ENCODE measurements at places on chromosomes 4 and X.
A peak's percentile ranks its signal among the peaks of the same experiment; 100 is the strongest.

DNA sequence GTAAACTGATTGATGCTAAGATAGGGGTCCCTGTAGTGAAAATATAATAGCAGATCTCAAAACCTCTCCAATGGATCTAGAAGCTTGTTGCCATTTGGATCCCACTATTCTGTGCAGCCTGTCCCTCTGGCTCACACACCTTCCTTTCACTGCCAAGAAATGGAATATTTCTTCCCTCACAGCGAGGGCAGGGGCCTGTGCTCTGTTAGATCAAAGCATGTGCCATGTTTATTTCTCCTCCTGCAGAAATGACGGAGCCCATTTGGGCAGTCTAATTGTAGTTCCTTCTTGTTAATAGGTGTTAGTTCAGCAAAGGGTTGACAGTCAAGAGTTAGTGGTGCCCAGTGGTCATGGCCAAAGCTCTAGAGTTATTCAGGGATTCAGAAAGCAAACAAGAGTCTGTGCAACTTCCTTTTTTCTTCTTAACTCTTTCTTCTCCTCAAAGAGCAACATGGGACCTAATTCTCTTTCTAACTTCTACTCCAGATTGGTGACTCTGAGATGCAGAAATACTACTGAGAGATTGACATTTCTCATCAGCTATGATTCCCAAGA lies 106.8 kb downstream of the STOX2 start:
- DNase-seq, result no peak

- DNase-seq, result peak; percentile 15
Measured at GRCh38 chrX:102835504-102836146, 101.4 kb upstream of the RAB40AL start.

- no peak for DNase-seq
Measured at GRCh38 chrX:37367946-37368345, 18.8 kb downstream of the PRRG1 start.

DNA sequence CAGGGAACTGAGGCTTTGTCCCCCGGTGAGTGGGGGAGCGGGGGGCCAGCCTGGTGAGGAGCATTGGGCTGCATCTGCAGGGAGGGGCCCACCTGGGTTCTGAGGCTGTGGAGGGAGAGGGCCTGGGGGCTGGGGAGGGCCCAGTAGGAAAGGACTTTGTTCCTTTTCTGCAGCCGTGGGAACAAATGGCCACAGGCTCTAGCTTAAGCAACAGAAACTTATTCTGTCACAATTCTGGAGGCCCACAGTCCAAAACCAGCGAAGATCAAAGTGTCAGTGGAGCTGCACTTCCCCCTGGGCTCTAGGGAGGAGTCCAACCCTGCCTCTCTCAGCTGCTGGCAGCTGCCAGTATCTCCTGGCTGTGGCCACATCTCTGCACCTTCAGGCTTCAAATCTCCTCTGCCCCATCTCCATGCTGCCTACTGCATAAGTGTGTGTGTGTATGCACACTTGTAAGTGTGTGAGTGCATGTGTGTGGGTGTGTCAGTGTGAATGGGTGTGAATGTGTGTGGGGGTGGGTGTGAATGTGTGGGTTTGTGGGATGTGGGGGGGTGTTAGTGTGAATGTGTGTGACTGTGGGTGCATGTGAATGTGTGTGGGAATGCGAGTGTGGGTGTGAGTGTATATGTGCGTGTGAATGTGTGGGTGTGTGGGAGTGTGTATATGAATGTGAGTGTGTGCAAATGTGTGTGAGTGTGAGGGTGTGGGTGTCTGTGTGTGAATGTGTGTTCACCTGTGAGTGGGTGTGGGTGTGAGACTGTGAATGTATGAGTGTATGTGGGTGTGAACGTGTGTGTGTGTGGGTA lies 204.5 kb upstream of the PSAPL1 start:
- DNase-seq, result no peak

DNA sequence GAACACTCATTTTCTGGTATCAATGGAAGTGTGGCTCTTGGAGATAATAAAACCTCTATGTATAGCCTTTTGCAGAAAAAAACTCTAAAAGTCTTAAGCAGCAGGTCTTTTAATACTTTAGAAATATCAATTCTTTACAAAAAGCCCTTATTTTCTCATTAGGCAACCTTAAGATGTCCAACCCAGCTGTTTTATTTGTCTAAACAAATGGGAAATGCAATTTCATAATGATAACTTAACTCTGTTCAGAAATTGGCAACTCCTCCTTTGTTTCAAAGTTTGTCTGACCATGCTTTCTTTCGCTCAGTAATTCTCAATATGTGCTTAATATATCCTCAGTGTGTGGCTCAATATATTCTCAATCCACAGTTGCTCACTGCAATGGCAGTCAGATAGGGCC lies 196.5 kb upstream of the VEGFC start:
- DNase-seq, result no peak

DNA sequence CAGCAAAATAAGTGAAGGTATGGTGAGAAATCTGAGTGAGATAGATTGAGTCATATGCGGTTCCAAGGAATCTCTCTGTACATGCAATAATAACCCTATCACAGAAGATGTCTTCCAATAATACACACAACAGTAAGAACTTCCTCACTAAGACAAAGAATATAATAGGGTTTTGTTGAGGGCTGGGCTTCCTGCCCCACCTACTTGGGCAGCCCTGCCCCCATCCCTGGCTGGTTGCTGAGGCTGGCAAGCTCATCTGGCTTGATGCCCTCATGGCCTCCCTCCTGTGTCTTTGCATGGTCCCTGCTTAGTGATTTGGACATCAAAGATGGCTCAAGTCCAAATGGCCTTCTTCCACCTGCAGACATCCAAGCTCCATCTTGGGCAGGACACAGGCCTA lies 2.7 kb downstream of the GEMIN8 start:
- DNase-seq, result no peak

DNA sequence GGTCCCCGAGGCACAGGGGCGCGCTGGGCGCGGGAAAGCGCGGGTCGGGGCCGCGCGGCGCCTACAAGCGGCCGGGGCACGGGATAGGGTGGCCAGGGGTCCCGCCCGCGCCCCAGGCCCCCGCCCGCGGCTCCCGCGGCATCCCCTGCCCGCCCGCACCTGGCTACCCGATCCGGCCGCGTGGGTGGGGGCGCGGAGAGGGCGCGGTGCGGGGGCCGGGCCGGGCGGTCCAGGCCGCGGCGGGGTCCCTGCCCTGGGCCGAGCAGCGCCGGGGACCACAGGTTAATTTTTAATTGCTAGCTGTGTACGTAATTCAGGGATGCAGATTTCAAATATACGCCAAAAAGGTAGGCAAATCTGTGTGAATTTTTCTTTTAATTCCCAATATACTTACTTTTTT lies 44.3 kb upstream of the FAM47C start:
- no peak for DNase-seq

DNA sequence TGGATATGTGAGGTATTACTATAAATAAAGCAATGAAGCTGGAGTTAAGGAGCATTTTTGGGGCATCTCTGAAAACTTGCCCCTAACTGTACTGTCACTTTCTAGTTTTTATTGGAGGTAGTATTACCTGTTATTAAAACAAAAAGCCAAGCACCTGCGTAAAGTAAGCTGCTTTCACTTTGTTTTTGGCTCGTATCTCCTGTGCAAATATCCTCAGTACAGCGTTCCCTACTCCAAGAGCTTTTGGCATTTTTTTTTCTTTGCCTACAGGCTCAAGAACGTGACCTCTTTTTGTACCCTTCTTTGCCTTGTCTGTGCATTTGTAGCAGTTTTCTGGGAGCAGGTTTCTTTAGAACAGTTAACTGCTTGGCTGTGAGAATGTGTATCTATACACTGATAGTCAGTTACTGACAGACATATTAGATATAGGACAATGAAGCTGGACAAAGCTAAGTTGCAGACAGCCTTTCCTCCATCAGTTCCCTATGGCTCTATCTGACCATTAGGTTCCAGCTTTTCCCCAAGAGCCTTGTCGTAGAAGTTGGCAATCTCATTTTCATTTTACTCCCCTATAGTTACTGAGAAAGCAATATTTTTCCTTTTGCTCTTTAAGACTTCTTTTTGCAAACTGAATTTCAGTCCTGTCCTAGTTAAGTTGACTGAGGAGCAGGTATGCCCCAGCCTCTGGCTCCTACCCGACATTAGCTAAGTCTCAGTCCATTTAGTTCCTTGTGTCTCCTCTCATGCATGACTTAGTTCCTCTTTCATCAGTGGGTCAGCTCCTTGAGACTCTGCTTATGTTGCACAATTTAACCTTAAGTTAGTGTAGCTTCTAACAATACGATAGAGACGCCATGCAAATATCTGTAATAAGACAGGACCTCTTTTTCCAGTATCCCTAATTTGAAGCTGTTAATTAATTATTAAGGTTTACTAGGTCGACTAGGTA lies 71.5 kb upstream of the HPRT1 start:
- DNase-seq, result no peak

- DNase-seq, result no peak
Measured at GRCh38 chr4:946103-946450, 13.8 kb downstream of the TMEM175 start.

DNA sequence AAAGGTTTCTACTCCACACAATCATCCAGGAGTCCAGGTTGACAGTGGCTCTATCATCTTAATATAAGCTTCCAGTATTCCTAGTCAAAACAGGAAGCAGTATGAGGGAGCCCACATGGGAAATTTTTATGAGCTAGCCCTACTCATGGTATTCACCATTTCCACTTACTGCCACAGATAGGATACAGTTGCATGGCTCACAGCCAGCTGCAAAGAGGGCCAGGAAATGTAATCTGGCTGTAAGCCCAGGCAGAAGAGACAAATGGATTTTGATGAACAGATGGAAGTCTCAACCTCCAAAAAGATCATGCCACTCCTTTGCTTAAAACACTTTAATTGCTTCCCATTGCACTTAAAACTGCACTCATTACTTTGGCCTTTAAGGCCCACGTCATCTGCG lies 150.6 kb downstream of the ADAMTS3 start:
- DNase-seq, result peak; percentile 87

- DNase-seq, result no peak
Measured at GRCh38 chr4:75963558-75963957, 22.7 kb upstream of the NAAA start.

DNA sequence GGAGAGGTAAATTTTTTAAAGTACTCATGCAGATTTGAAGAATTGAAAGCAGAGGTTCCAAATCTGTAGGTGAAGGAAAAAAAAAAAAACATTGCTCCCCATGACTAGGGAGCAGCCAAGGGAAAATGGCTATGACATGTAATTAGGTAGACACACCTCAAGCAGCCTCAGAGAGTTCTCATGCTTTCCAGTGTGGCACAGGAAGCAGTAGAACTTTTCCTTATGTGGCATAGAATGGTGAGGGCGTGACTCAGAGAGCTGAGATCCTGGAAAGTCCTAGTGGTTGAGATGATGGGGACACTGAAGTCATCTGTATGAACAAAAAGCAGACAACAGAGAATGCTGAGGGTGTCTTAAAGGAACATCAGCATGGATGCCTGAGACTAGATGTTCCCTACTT lies 148.6 kb upstream of the NWD2 start:
- DNase-seq, result no peak

GRCh38 chrX:119266364-119266995 lies 30.4 kb downstream of the PGRMC1 start:
- DNase-seq, result peak; percentile 18

GRCh38 chrX:87518504-87518903 lies 902 bp downstream of the KLHL4 start:
- DNase-seq, result peak; percentile 38

- DNase-seq, result no peak
Measured at GRCh38 chr4:41517121-41517520, 20.8 kb upstream of the LIMCH1 start.

GRCh38 chr4:26937567-26937966 lies 76.9 kb downstream of the STIM2 start:
- DNase-seq, result no peak

GRCh38 chrX:1700757-1701156 lies 85.9 kb downstream of the ASMT start:
- no peak for DNase-seq

GRCh38 chr4:4333265-4333706 lies 43.2 kb downstream of the ZBTB49 start:
- no peak for DNase-seq

- no peak for DNase-seq
Measured at GRCh38 chrX:54484666-54485065, 11.4 kb downstream of the FGD1 start.

DNA sequence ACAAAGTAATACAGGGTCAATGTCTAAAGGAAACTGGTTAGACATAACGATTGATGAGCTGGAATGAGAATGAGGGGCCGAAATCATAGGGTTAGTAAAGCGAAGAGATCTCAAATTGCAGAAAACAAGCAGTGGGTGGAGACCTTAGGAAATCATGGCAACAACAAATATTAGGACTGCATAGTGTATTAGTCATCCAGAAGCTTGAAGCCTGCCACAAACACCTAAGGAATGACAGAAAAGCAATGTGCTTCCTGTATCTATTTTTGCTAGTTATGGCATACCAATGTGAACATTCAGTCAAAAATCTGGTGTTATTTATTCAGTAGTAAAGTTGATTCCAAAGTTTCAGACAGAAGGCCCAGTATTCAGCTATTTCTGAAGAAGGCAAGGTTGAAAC lies 410.9 kb upstream of the CT83 start:
- DNase-seq, result no peak

- DNase-seq, result no peak
Measured at GRCh38 chrX:150196285-150196684, 166.8 kb upstream of the MAMLD1 start.

GRCh38 chr4:148296498-148296897 lies 145.7 kb downstream of the NR3C2 start:
- no peak for DNase-seq

- DNase-seq, result no peak
Measured at GRCh38 chrX:141175786-141176185, 1.1 kb downstream of the LDOC1 start.

- DNase-seq, result no peak
Measured at GRCh38 chr4:155526452-155527169, 140.0 kb upstream of the GUCY1A1 start.

GRCh38 chrX:118215346-118215745 lies 98.7 kb upstream of the KLHL13 start:
- no peak for DNase-seq

GRCh38 chrX:84729408-84729807 lies 227.2 kb upstream of the HDX start:
- DNase-seq, result no peak

- no peak for DNase-seq
Measured at GRCh38 chr4:46211406-46211805, 87.6 kb upstream of the GABRG1 start.

- DNase-seq, result no peak
Measured at GRCh38 chrX:17594693-17595092, 142.6 kb upstream of the SCML1 start.

GRCh38 chr4:109967798-109968520 lies 55.3 kb downstream of the EGF start:
- DNase-seq, result peak; percentile 84
